ENCODE measurements at places on chromosomes 12 and 14. TPM values are rescaled to one million over a fixed set of nuclear protein-coding genes. Genes with fewer than 3 reads are reported as not detected.

Gene OR6C2
- not detected for total RNA-seq

Gene GTF2H3
- total RNA-seq = 85.0 TPM

Gene RGS6
- total RNA-seq = not detected

Gene HOXC4
- 1.7 TPM for total RNA-seq

Gene PTPRB
- total RNA-seq = 0.69 TPM

Gene KRT73
- total RNA-seq = not detected

Gene PDE3A
- total RNA-seq = not detected

DNA sequence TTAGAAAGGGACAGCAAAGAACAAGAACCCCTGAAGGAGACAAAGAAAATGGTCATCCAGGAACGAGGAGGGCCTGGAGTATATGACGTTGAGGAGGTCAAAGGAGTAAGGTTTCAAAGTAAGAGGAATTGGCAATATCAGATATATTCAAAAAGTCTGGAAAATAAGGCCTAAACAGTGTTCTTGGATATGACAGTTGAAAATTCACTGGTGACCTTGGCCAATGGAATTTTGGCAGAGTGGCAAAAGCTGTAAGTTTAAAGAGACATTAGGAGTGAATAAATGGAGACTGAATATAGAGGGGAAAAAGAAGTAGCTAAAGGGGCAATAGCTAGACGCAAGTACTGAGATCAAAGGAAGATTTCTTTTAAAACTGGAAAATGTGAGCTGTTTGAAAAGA, 4.1 kb upstream of the ACTN1 start:
- no peak for DNase-seq
- no peak overlapping the region for H3K27ac ChIP-seq
- H3K27me3 ChIP-seq = no peaks in the 10 kb centered on the region

GRCh38 chr14:95557291-95557690, 22.4 kb downstream of the GLRX5 start:
- no peaks in the 10 kb centered on the region for H3K4me1 ChIP-seq
- no peak overlapping the region for H3K4me3 ChIP-seq
- DNase-seq = no peak

DNA sequence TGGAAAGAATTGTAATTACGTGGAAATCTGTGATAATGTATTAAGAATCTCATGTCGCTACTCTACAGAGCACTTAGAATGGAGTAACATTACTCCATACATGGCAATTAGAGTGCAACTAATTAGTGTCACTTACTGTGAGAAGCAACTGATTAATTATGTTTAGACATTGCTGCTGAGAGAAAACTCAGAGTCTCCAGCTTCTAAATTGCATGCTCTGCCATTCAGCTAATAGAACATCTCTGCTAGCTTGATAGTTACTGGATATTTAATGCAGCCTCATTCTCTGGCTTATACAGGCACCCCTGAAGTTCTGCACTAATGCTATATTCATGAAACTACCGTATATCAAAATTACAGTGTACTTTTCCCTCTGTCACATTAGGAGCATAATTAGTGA, 338.4 kb downstream of the ADAMTS20 start:
- H3K4me3 ChIP-seq = no peak overlapping the region
- H3K27ac ChIP-seq = no peak overlapping the region
- no peaks in the 10 kb centered on the region for H3K36me3 ChIP-seq

GRCh38 chr12:95505039-95505438, 31.1 kb downstream of the METAP2 start:
- H3K27ac ChIP-seq = no peak overlapping the region
- H3K27me3 ChIP-seq = no peaks in the 10 kb centered on the region
- H3K4me1 ChIP-seq = peaks cover 11% of the 10 kb centered on the region
- H3K4me3 ChIP-seq = no peak overlapping the region
- no peak for DNase-seq

DNA sequence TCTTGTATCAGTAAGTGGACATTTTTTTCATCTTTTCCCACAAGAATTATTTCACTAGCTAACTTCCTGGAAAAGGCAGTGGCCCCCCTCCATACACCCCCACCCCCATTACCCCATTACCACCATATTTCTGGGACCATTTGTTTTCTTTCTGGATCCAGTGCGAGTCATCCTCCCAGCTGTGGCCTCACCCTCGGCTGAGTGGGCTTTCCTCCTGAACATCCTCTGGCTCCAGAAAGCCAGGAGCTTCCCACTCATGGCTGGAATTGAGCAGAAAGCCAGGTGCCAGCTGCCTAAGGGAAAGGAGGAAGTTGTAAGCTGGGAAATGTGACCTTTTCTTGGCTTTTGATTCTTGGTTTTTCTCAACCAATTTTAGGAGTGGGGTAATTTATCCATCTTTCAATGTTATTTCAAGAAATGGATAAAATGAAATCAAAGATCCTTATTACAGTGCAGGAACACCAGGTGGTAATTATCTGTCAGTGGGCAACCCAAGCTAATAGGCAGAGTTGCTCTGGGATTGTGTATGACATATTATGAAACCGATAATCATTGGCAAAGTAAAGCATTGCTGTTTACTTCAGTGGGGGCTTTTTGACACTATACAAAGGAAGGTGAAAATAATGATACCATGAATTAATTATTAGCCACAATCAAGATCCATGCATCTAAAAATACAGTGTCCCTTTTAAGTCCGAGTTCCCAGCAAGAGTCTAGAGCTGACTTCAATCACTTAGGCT, 124.6 kb downstream of the KICS2 start:
- H3K36me3 ChIP-seq = peaks cover 42% of the 10 kb centered on the region
- no peak overlapping the region for H3K4me3 ChIP-seq
- peaks cover 34% of the 10 kb centered on the region for H3K4me1 ChIP-seq
- no peak overlapping the region for H3K27ac ChIP-seq
- H3K27me3 ChIP-seq = no peaks in the 10 kb centered on the region
- no peak for DNase-seq

- peaks cover 96% of the 10 kb centered on the region for H3K36me3 ChIP-seq
- no peak overlapping the region for H3K27ac ChIP-seq
- peaks cover 9% of the 10 kb centered on the region for H3K4me1 ChIP-seq
- H3K27me3 ChIP-seq = no peaks in the 10 kb centered on the region
- no peak for DNase-seq
- H3K4me3 ChIP-seq = no peak overlapping the region
These were observed 47.8 kb upstream of the OR5AU1 start for GRCh38 chr14:21203470-21204166.
